ENCODE measurements at places on chromosomes 1 and 21. TPM values are rescaled to one million over a fixed set of nuclear protein-coding genes. Genes with fewer than 3 reads are reported as not detected.

The AIM2 gene
- not detected for total RNA-seq

The PTGS2 gene
- total RNA-seq: 0.91 TPM

The HHIPL2 gene
- total RNA-seq: 0.27 TPM

The TSPAN1 gene
- 9.9 TPM for total RNA-seq

The IFI16 gene
- total RNA-seq: 1.6 TPM

The CATSPERE gene
- 0.34 TPM for total RNA-seq

The KIF21B gene
- total RNA-seq: 6.1 TPM

The CELA3B gene
- total RNA-seq: 5.3 TPM

The RCSD1 gene
- total RNA-seq: 0.15 TPM

The CD244 gene
- not detected for total RNA-seq

The SRGAP2B gene
- 31.2 TPM for total RNA-seq

The F5 gene
- total RNA-seq: 0.37 TPM

The MYOG gene
- total RNA-seq: not detected

The S100A12 gene
- total RNA-seq: not detected

The IVL gene
- not detected for total RNA-seq

The SEC22B gene
- 14.2 TPM for total RNA-seq

The TFAP2E gene
- 6.1 TPM for total RNA-seq

The OVAAL gene
- total RNA-seq: not detected

The FCER1A gene
- total RNA-seq: not detected

The ERMAP gene
- total RNA-seq: 5.4 TPM

The S100PBP gene
- 38.2 TPM for total RNA-seq

The PADI3 gene
- 0.93 TPM for total RNA-seq

The TNFAIP8L2 gene
- not detected for total RNA-seq

The AKR7A3 gene
- 1.7 TPM for total RNA-seq

The RGS7 gene
- not detected for total RNA-seq

The DNAH14 gene
- 33.2 TPM for total RNA-seq

The PTPN14 gene
- 37.5 TPM for total RNA-seq

The MCOLN3 gene
- 10.7 TPM for total RNA-seq

The AUNIP gene
- 12.1 TPM for total RNA-seq

The PPFIA4 gene
- 10.8 TPM for total RNA-seq

Measured in HCT116 (cell line).